ENCODE measurements at places on chromosomes 4 and X. TPM values are rescaled to one million over a fixed set of nuclear protein-coding genes. Genes with fewer than 3 reads are reported as not detected.

GRCh38 chr4:83219344-83220331 is 65.0 kb downstream of the COQ2 start:
- H3K4me3 ChIP-seq: no peak overlapping the region
- no peak for DNase-seq
- peaks cover 6% of the 10 kb centered on the region for H3K4me1 ChIP-seq
- no peaks in the 10 kb centered on the region for H3K36me3 ChIP-seq

GRCh38 chr4:8044699-8045098 is 105.0 kb upstream of the AFAP1 start:
- no peak for DNase-seq
- no peak overlapping the region for H3K4me3 ChIP-seq
- no peaks in the 10 kb centered on the region for H3K27me3 ChIP-seq
- no peaks in the 10 kb centered on the region for H3K36me3 ChIP-seq
- no peaks in the 10 kb centered on the region for H3K4me1 ChIP-seq
- no peak overlapping the region for H3K27ac ChIP-seq

LEF1 gene
- total RNA-seq: 44.4 TPM

PABPC1L2A gene
- total RNA-seq: not detected

Data from adrenal gland (tissue), 19 donors.